SIG-M5 (cell line): ENCODE measurements at places on chromosomes 13 and 19.

DNA sequence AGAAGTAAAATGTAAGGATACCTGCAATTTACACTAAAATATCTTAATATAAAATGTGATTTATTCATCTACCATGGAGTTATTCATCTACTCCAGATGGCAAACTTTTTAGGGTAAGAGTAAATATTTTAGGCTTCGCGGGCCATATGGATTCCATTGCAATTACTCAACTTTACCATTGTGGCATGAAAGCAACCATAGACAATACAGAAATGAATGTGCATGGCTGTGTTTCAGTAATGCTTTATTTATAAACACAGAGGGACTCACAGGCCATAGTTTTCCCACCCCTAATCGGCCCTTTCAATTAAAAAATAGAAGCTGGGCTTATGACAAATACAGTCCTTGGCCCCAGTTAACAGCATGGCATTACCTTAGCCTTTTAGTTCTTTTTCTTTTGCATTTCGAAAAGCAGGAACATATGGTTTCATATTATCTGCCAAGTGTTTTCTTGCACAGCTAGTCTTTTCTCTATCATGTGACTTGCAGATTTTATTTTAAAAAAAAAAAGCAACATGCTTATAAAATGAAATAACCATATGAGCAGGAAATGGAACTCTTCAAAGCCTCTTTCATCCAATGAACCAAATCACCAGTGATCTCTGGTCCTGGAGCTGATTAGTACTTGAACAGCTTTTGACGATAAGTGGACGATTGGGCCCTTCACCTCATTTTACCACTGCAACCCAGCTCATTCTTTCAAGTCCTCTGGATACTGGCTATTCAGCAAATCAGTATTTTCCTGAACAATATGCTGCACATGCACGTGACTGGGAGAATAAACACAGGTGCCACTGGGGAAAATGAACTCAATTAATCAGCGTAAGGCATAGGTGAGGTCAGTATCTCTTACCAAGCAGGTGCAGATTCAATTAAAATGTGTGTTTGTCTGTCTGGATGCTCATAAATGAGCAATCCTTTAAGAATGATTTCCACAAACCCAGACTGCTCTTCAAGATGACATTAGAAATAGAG is 63.9 kb downstream of the LHFPL6 start:
- DNase-seq: no peak

GRCh38 chr13:111955412-111956065 is 111.4 kb upstream of the SOX1 start:
- DNase-seq: no peak

DNA sequence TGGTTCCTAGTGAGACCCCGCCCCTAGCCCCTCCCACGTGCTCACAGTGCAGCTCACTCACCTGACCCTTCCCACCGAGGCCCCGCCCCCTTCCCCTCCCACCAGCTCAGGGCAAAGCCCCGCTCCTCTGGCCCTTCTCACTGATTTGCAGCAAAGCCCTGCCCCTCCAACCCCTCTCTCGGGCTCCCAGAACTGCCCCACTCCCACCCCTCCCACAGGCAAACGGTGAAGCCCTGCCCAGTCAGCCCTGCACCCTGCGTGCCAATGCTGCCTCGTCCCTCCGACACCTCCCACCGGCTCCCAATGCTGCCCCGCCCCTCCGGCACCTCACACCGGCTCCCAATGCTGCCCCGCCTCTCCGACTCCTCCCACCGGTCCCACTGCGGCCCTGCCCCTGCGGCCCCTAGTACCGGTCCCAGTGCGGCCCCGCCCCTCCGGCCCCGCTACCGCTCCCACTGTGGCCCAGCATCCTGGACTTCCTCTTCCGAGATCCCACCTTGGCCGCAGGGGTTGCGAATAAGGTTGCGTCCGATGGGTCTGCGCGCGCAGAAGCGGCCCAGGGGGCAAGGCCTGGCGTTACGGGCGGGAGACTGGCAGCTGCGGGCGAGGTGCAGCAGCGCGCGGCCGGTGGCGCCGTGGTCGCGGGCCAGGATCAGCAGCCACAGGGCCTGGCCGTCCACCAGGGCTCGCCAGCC is 834 bp downstream of the FBXO27 start:
- DNase-seq: peak; percentile 31

DNA sequence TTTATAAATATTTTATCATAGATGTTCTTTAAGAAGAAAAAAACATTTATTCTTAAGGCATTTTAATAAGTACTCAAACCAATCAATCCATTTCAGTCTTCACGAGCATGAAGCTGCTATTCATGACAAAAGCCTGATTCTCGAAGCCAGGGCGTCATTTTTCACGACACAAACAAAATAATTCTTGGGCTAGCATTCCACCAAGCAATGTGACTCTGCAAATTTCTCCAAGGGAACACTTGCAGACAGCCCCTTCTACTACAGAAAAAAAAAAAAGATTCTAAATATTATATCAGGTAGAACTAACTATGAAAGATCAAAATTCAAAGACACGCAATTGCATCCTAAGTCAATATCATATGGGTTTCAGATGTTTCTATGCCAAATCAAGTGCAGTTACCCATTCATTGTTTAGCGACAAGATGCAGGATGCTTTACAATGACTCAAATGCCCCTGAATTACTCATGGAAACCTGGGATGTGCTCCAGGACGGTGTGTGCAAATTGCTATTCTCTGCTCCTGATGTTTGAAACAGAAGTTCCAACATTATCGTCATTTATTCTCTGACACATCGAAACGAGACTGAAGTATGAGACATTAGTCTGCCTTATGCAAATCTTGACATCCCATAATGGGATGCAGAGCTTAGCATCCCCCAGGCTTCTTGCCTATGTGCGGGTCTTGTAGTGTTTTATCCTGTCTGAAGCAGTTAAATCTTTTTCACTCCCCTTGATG is 517.7 kb downstream of the MYO16 start:
- no peak for DNase-seq

DNA sequence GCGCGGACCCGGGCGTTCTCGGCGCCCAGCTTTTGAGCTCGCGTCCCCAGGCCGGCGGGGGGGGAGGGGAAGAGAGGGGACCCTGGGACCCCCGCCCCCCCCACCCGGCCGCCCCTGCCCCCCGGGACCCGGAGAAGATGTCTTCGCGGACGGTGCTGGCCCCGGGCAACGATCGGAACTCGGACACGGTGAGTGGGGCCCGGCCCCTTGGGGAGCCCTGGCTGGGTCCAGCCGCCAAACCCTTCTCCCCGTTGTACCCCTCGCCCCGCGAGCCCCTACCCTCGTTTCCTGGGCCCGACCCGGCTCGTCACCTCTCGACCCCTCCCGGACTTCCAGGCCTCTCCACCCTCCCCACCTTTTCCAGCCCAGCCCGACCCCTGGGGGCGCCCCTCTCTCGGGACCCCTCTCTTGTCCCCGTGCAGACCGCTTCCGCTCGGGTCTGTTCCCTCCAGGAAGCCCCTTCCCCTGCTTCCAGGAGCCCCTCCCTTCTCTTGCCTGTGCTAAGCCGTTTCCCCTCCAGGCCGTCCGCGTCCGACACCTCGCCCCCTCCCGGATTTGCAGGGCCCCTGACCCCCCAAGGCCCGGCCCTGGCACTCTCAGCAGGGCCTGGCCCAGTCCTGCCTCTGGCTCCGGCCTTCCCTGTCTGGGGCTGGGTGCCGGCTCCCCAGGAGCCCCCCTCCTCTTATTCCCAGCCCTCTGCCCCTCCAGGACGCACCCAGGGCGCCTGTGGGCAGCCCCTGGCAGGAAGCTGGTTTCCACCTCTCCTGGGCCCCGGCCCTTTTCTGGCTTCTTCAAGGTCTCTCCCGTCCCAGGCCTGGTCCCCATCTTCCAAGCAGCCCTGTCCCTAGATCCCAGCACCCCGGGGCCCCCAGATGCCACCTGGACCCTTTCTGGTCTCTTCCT is 632 bp downstream of the MARK4 start:
- no peak for DNase-seq

DNA sequence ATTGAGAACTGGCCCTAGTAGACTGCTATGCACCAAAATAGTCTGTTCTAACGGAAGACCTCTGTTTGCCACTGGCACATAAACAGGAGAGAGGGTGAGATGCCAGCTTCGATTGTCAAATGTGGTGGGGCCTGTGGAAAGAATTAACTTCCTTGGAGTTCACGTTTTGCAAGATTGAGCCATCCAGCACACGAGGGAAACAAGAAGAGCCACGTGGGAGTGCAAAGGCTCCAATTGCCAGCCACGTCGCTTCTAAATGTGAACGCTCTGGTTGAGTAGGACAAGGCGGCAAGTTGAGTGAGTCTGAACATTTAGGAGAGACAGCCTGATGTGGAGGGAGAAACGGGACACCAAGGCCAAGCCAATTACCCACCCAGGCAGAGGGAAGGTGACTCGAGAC is 409.1 kb downstream of the FGF9 start:
- no peak for DNase-seq

DNA sequence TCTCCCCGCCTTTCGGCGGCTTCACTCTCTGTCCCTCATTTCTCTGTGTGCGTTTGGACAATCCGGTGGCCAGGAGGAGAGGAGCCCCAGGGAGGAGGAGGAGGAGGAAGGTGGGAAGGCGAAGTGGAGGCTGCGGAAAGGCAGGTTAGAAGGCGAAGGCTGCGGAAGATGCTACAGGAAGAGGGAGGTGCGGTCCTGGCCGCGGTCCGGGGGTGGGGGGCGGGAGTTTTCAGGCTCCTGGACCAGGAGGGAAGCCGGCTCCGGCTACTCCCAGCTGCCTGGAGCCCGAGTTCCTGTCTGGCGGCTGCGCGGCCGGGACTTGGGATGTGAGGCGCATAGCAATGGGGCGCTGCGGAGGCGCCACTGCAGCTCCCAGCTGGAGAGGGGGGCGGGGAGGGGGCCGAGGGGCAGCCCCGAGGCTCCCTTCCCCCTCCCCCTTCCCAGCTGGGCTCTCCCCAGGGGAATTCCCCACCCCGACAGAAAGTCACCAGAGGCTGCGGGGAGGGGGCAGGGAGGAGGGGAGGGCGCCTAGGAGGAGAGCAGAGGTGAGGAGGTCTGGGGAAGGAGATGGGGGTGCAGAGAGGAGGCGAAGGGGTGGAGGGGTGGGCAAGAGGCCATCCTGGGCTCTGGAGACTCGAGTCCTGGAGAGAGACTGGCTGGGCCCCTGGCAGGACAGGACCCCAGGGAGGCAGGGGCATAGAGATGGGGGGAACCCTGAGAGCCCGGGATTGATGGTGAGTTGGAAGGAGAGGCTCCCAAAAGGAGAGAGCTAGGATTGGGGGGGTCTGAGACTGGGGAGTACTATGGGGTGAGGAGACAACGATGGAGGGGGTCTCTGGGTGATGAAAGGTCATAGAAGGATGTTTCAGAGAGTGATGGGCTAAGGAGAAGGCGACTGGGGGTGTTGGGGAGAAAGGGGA is 2.0 kb downstream of the LRRC4B start:
- no peak for DNase-seq

- DNase-seq: no peak
Observed at GRCh38 chr13:83372786-83373185, 509.5 kb downstream of the SLITRK1 start.

GRCh38 chr19:15264061-15264932 is 32.0 kb upstream of the EPHX3 start:
- no peak for DNase-seq

DNA sequence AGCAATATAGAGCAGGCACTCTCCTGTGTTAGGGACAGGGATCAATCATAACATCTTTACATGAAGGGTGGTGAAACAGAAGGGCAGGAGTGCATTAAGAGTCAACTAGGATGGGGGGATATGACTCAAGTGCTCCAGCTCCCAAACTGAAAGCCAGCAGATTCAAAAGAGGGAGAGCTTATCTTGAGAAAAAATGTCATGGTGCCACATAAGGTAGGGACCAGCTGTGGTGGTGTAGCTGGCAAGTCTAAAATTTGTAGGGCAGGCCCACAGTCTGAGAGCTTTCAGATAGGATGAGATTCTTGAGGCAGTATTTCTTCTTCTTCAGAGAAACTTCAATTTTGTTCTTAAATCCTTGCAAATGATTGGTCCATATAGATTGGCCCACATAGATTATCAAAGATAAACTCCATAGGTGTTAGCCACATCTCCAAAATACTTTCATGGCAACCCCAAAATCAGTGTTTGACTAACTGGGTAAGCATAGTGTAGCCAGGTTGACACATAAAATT is 19.1 kb downstream of the DNAJC15 start:
- DNase-seq: no peak

DNA sequence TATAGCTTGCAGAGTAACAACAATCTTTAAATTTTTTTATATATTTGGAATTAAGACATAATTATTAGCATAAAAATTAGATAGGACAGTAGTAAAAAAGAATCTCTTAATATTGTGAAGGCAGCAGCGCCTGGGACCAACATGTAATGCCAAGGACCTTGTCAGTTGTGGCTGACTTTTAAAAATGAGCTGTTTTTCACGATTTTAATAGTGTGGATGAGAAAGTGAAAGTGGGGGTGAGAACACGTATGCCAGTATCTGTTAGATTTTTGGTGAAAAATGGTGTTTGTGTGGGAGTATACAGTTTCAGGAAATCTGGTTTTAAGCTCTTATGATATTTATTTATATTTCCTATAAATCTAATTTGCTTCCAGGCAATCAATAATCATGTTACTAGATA is 125.2 kb downstream of the LMO7 start:
- no peak for DNase-seq

DNA sequence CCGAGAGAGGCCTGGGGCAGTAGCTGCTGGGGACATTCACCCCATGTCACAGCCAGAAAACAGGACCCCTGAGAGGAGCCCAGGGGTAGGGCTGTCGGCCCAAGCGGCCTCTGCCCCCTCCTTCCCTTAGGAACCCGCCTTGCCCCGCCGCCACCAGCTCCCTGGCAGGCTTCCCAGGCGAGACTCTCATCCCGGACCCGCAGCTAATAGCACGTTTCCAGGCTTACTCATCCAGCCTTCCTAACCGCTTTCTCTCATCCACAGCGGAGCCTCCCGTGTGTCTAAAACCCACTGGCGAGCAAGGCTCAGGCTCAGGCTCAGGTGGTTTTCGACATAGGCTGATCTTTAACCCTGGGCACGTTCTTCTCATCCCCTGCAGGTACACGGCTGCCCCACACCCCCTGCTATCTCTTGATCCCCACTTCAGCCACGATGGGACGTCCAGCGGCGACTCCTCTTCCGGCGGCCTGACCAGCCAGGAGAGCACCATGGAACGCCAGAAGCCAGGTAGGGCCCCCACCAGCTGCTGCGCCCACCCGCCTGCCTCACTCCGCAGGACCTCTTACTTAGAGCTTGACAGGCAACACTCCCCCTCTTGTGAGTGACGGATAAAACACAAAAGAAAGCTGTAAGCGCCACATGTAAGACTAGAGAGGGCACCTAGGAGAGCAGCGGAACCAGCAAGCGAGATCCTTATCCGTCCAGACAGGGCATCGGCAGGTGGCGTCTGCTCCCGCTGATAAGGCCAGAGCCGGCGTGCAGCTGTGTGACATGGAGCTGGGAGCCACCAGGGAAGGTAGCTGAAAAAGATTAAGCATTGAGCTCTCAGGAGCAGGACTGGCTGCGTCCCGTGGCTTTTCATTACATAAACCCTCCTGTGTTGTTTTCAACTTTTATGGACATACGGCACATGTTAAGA is 71.3 kb downstream of the DPF1 start:
- no peak for DNase-seq
